ENCODE measurements at places on chromosomes 4 and X. TPM values are rescaled to one million over a fixed set of nuclear protein-coding genes. Genes with fewer than 3 reads are reported as not detected.

Gene LUZP4
- total RNA-seq = not detected

- no peak for DNase-seq
Measured at GRCh38 chrX:63506320-63506719, 155.2 kb upstream of the SPIN4 start.

Gene SPIN2A
- not detected for total RNA-seq

Gene IL13RA2
- total RNA-seq = not detected

GRCh38 chr4:66204534-66205247 lies 534.4 kb upstream of the EPHA5 start:
- no peak for DNase-seq

Gene SMIM31
- total RNA-seq = not detected

DNA sequence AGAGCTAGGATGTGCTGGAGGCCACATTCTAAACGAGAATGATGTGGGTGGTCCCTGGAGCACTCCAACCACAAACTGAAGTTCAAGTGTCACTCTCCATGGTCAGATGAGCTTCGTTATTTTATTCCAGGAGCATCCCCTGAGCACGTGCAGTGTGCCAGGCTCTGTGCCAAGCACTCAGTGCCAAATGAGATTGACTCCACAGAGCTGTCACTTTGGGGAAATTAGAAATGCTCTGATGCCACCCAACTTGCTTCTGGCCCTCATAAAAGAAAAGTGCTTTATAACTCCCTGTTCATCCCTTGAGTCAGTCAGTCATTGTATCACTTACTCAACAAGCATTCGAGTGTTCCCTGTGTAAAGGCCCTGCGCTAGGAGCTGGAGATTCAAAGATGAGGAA lies 91.2 kb downstream of the RTL5 start:
- no peak for DNase-seq

Gene SFRP2
- total RNA-seq = 52.9 TPM
